Fibroblast of the aortic adventitia (primary cell): ENCODE measurements at places on chromosomes 4 and X.

- peak; percentile 13 for DNase-seq
Measured at GRCh38 chr4:41598580-41598979, 60.6 kb downstream of the LIMCH1 start.

GRCh38 chrX:42496239-42496638, 281.7 kb downstream of the PPP1R2C start:
- DNase-seq: no peak

DNA sequence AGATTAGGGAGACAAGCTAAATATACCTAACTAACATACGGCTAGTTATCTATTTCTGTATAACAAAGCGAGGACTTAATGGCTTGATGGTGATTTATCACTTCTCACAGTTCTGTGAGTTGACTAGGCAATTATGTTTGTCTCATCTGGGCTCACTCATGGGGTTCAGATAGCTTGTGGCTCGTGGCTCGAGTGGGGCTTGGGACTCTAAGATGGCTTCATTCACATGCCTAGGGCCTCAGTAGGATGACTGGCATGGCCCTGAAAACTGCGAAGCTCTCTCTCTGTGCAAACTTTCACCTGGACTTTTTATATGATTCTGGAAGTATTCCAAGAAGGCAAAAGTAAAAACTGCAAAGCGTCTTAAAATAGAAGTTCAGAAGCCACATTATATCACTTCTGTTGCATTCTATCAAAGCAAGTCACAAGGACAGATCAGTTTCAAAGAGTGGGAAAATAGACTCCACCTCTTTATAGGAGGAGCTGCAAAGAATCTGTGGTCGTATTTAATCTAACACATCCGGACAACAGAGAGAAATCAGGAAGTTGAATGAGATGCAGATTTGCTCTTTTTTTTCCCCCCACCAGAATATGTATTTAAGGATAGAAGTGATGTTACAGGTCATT, 491.2 kb downstream of the INPP4B start:
- no peak for DNase-seq

DNA sequence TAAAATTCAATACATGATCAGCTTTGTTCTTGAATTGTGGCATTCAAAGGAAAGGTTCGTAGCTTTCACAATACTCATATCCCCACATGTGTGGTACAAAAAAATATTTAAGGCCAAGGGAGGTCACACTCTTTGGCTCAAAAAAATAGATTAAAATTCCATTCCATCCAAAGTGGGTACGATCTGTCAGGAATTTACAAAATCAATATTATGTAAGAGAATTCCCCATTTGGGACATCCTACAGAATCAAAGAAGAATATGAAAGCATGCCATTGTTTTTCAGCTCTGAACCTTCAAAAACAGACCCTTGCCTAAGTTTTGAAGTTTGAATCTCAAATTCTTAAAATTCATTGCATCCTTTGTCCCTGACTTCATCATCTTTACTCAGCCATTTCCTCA, 85.8 kb downstream of the MID1 start:
- no peak for DNase-seq

GRCh38 chr4:71468116-71468710, 129.4 kb downstream of the SLC4A4 start:
- no peak for DNase-seq

- DNase-seq: peak; percentile 8
Measured at GRCh38 chr4:12488672-12489071, 995.5 kb downstream of the RAB28 start.

- DNase-seq: no peak
Measured at GRCh38 chrX:146907391-146908240, 93.1 kb upstream of the CXorf51A start.

DNA sequence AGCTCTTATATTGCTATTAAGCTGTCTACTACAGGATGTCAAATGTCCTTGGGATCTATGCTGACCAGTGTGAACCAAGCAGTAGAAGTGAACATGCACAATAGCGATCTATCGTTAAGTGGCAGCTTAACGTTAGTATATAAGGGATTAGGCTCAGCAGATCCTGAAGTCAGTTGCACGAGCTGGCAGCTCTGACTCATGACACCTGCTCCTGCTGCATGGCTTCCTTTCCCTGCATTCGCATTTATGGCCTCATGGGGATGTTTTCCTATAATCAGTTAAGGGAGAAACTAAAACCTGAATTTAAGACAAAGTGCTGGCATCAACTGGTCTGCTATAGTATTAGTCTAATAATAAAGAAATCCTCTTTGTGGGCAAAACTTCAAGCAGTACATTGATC, 12.7 kb upstream of the MCUB start:
- DNase-seq: no peak

- DNase-seq: no peak
Measured at GRCh38 chrX:69362354-69362753, 141.8 kb upstream of the NALF2 start.

DNA sequence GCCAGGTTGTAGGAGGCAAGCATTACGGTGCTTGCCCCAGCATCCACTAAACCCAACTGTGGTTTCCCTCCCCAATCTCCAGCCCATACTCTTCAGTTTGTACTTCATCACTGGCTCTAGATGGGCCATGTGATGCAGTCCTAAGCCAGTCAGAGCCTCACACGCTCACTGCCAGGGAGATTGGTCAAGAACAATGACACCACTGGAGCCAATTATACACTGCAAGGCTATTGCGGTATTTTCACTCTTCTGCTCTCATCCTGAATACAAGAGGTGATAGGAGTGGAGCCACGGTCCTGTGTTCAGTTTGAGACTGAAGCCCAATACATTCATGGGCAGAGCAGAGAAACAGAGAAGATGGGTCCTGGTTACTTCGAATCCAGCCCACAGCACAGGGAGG, 58.4 kb downstream of the SEPSECS start:
- DNase-seq: no peak

- DNase-seq: no peak
Measured at GRCh38 chrX:8037593-8038348, 110.6 kb upstream of the PNPLA4 start.

GRCh38 chr4:77432717-77433417, 172.8 kb upstream of the CXCL13 start:
- no peak for DNase-seq

- no peak for DNase-seq
Measured at GRCh38 chr4:16652732-16653305, 245.6 kb downstream of the LDB2 start.

DNA sequence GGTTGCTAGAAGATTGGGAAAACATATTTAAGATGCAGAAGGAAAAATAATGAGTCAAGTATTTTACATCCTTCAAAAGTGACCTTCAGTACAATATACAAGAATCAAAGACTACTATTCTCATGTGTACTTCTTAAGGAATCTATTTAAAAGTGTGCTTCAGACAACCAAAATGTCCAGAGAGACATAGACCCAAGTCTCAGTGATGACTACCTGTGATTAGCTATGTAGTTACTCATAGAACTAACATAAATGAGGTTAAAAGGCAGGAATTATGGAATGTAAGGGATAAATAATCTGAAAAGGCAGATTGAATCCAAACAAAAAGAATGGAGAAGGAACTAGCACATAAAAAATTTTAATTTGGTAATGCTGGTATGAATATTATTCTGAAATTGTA, 634.7 kb upstream of the FAM241A start:
- DNase-seq: no peak

GRCh38 chr4:2511645-2512131, 24.8 kb upstream of the FAM193A start:
- no peak for DNase-seq

DNA sequence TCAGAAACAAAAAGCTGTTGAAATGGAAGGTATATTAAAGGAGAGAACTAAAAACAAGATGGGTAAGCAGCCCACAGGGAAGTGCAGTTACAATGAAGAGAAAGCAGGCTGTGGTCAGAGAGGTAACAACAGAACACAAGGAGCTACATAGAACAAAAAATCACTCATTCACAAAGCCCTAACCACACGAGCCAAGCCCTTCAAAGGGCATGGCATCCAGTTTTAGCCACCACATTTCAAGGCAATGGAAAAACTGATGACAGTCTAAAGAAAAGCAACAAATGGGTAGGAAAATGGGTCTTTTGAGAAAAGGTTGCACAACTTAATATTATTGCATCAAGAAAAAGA, 37.5 kb downstream of the KDR start:
- DNase-seq: no peak

GRCh38 chrX:40663880-40664630, 16.7 kb upstream of the CXorf38 start:
- peak; percentile 16 for DNase-seq

DNA sequence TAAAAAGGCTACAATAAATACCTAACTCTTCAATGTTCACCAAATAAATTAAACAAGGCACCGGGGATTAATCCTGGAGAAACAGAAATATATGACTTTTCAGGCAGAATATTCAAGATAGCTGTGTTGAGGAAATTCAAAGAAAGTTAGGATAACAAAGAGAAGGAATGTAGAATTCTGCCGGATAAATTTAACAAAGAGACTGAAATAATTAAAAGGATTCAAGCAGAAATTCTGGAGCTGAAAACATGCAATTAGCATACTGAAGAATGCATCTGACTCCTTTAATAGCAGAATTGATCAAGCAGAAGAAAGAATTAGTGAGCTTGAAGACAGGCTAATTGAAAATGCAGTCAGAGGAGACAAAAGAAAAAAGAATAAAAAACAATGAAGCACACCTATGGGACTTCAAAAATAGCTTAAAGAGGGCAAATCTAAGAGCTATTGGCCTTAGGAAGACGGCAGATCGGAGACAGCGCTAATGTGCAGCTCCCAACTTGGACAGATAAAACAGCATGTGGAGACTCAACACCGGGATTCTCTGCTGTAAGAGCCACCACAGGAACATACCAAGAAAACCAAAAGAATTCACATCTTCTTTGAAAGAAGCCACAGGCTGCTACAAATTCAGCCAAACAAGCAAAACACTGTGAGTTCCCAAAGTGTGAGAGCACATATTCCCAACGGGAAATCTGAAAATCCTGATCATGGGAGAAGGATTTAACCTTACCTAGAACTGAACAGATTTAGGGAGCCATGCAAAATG, 1290.9 kb downstream of the PCDH18 start:
- no peak for DNase-seq

DNA sequence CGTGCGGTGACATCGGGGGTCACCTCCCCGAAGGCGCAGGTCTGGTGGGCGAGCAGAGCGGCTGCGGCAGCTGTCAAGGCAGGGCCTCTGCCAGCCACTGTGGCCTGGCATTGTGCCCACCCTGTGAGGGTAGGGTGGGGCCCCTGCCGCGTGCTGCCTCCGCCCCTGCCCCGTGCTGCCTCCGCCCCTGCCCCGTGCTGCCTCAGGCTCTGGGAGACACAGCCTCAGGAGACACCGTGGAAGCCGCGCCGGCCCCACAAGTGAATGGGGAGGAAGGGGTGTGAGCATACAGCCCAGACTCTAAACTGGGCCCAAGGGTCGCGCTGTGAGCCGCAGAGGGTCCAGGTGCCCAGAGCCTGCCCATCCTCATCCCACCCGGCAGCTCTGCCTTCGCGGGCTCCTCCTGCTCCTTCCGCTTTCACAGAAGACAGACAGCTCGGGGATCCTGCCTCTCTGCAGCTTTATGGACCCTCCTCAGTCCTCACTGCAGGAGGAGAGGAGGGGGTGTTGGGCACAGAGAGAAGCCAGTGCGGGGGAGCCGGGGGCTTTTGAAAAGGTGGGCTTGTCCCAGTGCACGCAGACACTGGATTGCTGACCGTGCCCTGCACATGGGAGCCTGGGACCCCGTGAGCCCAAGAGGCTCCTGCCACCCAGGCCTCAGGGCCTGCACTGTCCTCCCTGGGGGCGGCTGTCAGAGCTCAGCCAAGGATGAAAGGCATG, 27.4 kb downstream of the PCGF3 start:
- no peak for DNase-seq

DNA sequence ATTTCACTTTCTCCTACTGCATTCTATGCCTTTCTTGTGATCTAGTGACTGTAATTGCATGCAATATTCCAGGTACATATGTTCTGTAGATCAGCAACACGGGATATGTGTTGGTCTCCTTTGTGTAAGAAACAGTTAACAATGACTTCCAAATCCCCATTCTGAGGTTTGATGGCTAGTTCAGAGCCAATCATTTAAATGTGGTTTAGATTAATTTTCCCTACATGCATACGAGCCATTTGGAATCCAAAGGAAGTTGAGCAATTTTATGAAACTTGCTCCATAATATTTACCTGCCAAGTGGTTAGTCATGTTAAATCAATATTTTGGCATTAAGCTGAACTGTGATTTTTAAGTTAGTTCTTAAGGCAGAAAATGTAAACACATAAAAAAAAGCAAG, 172.8 kb upstream of the DCAF12L2 start:
- no peak for DNase-seq

- no peak for DNase-seq
Measured at GRCh38 chr4:100516225-100516624, 1.6 kb downstream of the EMCN start.

DNA sequence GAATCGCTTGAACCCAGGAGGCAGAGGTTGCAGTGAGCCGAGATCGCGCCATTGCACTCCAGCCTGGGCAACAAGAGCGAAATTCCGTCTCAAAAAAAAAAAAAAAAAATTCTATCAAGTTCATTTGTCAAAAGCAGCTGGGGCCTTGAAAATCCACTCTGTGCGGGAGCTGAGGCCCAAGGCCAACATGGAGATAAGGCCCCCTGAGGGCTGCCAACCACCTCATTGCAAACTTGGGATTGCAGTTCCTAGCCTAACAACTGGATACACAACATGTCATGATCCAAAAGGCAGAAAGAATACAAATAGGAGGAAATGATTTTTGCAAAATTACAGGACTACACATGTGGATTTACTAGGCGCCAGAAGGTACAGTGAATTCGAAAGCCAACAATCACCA, 22.5 kb upstream of the PRDX4 start:
- peak; percentile 5 for DNase-seq

- no peak for DNase-seq
Measured at GRCh38 chr4:3266076-3266475, 17.1 kb downstream of the MSANTD1 start.

- DNase-seq: no peak
Measured at GRCh38 chrX:150436195-150436594, 73.1 kb downstream of the MAMLD1 start.

- no peak for DNase-seq
Measured at GRCh38 chrX:150360331-150360730, 2.8 kb upstream of the MAMLD1 start.

GRCh38 chr4:37762294-37762990, 64.0 kb upstream of the PGM2 start:
- peak; percentile 18 for DNase-seq

- no peak for DNase-seq
Measured at GRCh38 chr4:107808572-107808971, 16.2 kb upstream of the SGMS2 start.

- no peak for DNase-seq
Measured at GRCh38 chr4:21387683-21388082, 560.9 kb downstream of the KCNIP4 start.

GRCh38 chr4:185359767-185360446, 35.8 kb downstream of the LRP2BP start:
- DNase-seq: peak; percentile 38

DNA sequence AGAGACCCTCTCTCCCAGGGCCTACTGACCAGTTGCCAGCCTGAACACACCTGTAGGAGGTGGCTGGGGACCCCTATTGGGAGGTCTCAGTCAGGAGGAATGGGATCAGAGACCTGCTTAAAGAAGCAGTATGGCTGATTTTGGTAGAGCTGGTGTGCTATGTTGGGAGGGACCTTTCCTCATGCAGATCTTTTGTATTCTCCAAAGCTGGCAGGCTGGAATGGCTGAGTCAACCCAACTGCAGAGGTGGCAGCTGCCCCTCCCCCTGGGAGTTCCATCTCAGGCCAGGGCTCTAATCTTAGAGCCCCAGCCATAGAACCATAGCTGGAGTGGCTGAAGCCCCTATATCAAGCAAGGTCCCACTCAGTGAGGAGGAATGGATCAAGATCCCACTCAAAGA, 279.3 kb upstream of the BMP3 start:
- no peak for DNase-seq

- DNase-seq: no peak
Measured at GRCh38 chr4:83381173-83381572, 46.5 kb upstream of the HPSE start.

- peak; percentile 3 for DNase-seq
Measured at GRCh38 chrX:93422693-93423092, 250.7 kb downstream of the NAP1L3 start.
